ENCODE measurements at places on chromosomes 2 and 18. TPM values are rescaled to one million over a fixed set of nuclear protein-coding genes. Genes with fewer than 3 reads are reported as not detected.
A peak's percentile ranks its signal among the peaks of the same experiment; 100 is the strongest.

DNA sequence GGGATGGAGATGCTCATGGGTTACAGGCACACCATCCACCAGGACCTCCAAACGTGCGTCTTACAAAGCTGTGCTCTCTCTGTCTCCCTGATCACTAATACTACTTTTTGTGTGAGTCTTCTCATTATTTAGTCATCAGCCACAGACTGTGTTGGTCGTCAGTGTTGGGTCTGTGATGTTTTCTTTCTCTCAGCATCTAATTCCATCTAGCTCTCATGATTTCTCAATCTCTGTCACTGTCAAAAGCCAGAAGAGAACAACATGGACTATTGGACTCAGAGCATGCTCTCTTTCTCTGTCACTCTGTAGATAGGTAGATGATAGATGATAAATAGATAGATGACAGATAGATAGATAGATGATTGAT is 6.0 kb upstream of the ARL4C start:
- H3K27ac ChIP-seq: no peak overlapping the region
- no peak for DNase-seq
- H3K4me1 ChIP-seq: peaks cover 34% of the 10 kb centered on the region
- no peak overlapping the region for H3K4me3 ChIP-seq
- no peaks in the 10 kb centered on the region for H3K36me3 ChIP-seq
- H3K27me3 ChIP-seq: peaks cover 2% of the 10 kb centered on the region

GRCh38 chr18:79447703-79448367 is 52.1 kb downstream of the NFATC1 start:
- H3K36me3 ChIP-seq: peaks cover 27% of the 10 kb centered on the region
- peaks cover 16% of the 10 kb centered on the region for H3K4me1 ChIP-seq
- H3K27ac ChIP-seq: no peak overlapping the region
- DNase-seq: no peak

GKN1 gene
- not detected for total RNA-seq

HOXD12 gene
- not detected for total RNA-seq

- peak; percentile 74 for DNase-seq
- H3K4me1 ChIP-seq: peaks cover 21% of the 10 kb centered on the region
- no peak overlapping the region for H3K27ac ChIP-seq
- H3K4me3 ChIP-seq: peak overlapping the region; percentile 87
Observed at GRCh38 chr2:176088048-176088936, 4.2 kb upstream of the HOXD13 start.

DNA sequence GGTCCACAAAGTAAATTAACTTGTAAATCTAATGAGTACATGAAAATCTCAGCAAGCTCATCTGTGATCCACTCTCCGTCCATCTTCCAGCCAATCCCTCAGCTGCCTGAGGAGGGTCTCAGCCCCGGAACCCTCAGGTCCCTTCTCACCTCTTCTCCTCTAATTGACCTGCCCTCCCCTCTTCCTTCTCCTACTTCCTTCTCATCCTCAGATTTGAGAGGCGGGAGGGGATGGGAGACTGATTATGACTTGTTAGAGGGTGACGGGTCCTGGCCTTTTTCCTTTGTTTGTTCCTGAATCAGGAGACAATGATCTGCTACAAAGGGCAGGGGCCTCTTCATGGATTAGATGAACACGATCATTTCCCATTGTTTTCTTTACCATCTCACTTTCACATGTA is 80.1 kb downstream of the CYBRD1 start:
- no peak for DNase-seq
- peaks cover 1% of the 10 kb centered on the region for H3K27me3 ChIP-seq
- no peak overlapping the region for H3K27ac ChIP-seq
- peaks cover 10% of the 10 kb centered on the region for H3K4me1 ChIP-seq
- no peak overlapping the region for H3K4me3 ChIP-seq

- no peaks in the 10 kb centered on the region for H3K36me3 ChIP-seq
- H3K4me1 ChIP-seq: no peaks in the 10 kb centered on the region
- H3K4me3 ChIP-seq: peak overlapping the region; percentile 87
- peak; percentile 81 for DNase-seq
Observed at GRCh38 chr2:290090-290722, 2.3 kb upstream of the ALKAL2 start.

DNA sequence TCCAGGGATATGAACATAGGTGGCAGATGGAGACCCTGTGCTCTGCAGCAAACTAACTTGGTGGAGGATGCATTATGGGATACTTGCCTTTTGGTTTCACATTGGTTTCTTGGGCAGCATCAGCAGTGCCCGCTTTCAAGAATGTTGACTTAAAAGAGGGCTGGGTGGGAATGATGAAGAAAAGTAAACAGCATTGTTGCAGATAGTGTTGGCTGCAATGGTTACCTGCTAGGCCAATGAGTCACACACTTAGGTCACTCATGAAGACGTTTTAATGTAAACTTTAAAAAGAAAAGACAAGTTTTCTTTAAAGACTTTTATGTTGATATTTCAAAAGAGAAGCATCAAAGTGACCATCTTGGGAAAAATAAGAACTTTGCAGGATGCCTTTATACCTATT is 26.1 kb upstream of the FAM237A start:
- no peaks in the 10 kb centered on the region for H3K4me1 ChIP-seq
- no peaks in the 10 kb centered on the region for H3K36me3 ChIP-seq
- DNase-seq: no peak
- peaks cover 2% of the 10 kb centered on the region for H3K27me3 ChIP-seq
- H3K4me3 ChIP-seq: no peak overlapping the region
- no peak overlapping the region for H3K27ac ChIP-seq

- H3K4me1 ChIP-seq: no peaks in the 10 kb centered on the region
- H3K36me3 ChIP-seq: peaks cover 40% of the 10 kb centered on the region
- H3K4me3 ChIP-seq: no peak overlapping the region
Observed at GRCh38 chr18:45850021-45850420, 24.5 kb downstream of the SIGLEC15 start.

DNA sequence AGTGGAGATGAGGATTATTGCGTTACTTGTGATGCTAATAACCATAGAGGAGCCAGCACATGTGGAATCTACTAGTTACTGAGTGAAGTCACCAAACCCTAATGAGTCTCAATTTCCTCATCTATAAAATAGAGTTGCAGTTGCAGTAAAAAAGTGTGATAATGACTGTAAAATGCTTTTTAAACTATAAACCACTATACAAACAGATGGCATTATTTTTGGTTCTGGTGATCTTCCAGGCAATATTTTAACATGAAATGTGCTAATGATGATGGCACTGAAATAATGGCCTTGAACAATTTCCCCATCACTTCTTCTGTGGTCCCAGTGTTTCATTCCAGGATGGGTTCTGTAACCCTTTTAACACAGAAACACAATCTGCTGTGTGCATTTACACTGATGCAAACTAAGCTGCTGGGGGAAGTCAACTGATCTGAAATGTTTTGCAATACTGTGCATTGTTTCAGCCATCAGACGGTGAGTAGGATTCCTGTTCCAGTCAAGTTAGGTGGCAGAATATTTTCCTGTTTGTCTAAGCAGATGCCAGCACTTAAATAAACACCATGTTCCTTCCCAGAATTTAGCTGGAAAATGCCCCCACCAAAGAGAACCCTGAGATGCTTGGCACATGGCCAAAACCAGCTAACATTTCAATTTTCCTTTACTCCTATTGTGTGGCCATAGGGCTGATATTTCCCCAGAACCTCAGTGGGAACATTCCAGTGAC is 52.6 kb downstream of the TACR1 start:
- H3K4me1 ChIP-seq: peaks cover 18% of the 10 kb centered on the region
- peak overlapping the region; percentile 57 for H3K27ac ChIP-seq
- no peak for DNase-seq
- H3K36me3 ChIP-seq: no peaks in the 10 kb centered on the region
- H3K4me3 ChIP-seq: no peak overlapping the region

All from endothelial cell (in vitro differentiated cells).